ENCODE measurements at places on chromosomes 1 and 21. TPM values are rescaled to one million over a fixed set of nuclear protein-coding genes. Genes with fewer than 3 reads are reported as not detected.
A peak's percentile ranks its signal among the peaks of the same experiment; 100 is the strongest.

- no peak for DNase-seq
Measured at GRCh38 chr1:192442736-192443135, 125.9 kb downstream of the RGS21 start.

GRCh38 chr1:3788756-3789420 is 7.4 kb downstream of the LRRC47 start:
- no peak for DNase-seq

GRCh38 chr1:206952171-206952570 is 5.9 kb upstream of the PIGR start:
- DNase-seq, result no peak

Gene CLDN17
- not detected for total RNA-seq

Gene GUCA2A
- total RNA-seq, result not detected

DNA sequence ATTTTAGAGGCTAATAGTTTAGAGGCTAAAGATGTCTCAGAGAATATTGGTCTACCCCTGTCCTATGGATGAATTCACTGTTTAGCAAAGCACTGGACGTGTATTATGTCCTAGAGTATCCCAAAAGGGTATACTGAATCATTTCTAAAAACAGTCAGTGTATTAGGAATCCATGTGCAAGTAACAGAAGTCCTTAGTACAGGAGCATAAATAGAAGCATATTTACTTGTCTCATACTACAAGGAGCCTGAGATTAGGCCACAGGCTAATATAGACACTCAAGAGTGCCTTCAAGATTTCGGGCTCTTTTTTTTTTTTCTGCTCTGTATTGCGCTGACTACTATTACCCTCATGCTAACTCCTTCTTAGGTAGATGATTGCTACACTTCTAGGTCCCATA is 518.9 kb downstream of the USP25 start:
- no peak for DNase-seq

DNA sequence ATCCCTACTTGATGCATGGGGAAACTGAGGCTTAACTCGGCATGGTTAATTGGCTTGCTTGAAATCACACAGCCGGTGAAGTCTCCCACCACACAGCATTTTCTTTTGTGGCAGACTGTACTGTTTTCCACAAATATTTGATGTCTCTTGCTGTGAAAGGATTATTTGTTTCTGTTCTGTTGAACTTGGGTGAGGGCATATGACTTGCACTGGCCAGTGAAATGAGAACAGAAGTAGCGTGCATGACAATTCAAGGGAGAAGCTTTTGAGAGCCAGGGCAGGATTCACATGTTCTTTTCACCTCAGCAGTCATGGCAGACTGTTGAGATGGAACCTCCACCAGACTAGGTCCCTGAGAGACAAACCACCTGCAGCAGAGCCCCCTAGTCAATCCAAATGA is 11.7 kb upstream of the AK2 start:
- no peak for DNase-seq

DNA sequence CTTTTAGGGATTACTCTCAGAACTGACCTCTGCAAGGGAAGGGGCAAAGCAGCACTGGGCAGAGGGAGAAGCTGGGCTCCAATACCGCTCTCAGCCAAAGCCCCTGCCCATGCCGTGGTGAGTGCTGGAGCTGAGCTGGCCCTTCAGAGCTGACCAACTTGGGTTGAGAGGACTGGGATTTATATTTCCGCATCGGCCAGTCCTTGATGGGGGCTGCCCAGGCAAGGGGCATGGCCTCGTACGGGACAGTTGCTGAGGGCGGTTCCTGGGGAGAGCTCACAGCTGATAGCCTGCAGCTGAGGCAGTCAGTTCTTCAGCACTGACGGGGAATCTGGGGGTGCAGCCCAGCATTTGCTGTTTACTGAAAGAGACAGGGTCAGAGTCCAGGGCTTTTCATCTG is 8.0 kb downstream of the HUNK start:
- DNase-seq, result no peak

DNA sequence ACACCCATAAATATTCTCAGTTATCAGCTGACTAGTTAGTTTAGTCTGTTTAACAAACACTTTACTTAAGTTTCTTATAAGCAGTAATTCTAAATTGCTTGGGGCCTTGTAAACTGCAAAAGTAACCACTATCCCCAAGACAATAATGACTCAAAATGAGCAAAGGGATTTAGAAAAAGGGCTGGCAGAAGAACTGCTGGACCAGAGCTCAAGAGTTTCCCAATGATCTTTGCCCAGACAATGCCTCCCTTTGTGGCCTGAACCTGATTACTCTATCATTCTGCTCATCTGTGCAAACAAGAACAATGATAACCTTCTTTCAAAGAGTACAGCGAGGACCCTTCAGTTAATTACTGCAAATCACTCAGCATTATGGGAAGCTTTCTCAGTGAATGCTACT is 123.5 kb downstream of the TIAM1 start:
- DNase-seq, result no peak

GRCh38 chr1:55582084-55582483 is 366.9 kb upstream of the USP24 start:
- DNase-seq, result no peak

- DNase-seq, result peak; percentile 6
Measured at GRCh38 chr1:111690306-111690617, 48.9 kb downstream of the INKA2 start.

DNA sequence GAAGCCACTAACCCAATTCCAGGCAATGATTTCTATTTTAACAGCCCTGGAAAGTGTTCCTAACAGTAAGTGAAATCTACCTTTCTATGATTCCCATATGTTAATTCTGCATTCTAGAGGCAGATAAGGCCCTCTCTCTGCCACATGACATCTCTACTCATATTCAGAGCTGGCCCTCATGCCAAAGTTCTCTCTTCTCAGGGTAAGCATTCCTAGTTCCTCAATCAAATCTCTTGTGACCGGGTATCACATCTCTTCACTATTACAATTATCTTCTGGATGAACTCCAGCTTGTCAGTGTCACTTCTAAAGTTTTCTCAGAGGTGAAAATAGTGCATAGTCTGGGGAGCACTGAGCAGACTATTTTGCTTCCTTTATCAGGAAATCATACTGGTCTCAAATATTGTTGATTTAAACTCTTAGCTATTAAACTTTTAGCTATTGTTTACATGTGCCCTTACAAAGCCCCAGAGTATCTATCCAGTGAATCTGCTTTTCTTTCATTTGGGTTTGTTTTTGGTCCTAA is 66.4 kb upstream of the TNFSF18 start:
- no peak for DNase-seq
